ENCODE measurements at places on chromosomes 2 and 18.

- peak; percentile 50 for DNase-seq
Observed at GRCh38 chr2:38301340-38301968, 75.6 kb downstream of the ATL2 start.

GRCh38 chr18:37495354-37495753, 70.2 kb downstream of the CELF4 start:
- no peak for DNase-seq

DNA sequence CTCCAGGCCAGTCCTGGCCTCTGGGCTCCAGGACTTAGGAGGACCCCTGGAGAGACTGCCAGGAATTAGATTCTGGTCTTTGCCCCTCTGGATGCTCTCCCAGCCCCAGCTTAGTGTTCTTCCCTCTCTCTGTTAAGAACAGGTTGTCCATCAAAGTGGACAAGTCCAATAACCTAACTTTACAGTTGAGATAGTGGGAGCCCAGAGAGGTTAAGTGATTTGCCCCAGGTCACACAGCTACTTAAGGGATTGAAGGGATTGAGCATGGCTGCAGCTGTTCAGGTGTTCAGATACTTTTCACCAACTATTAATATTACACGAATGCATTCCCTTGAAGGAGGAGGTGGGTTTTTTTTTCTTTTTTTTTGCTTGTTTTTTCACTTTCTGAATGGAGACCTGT, 57.6 kb downstream of the EDAR start:
- no peak for DNase-seq

DNA sequence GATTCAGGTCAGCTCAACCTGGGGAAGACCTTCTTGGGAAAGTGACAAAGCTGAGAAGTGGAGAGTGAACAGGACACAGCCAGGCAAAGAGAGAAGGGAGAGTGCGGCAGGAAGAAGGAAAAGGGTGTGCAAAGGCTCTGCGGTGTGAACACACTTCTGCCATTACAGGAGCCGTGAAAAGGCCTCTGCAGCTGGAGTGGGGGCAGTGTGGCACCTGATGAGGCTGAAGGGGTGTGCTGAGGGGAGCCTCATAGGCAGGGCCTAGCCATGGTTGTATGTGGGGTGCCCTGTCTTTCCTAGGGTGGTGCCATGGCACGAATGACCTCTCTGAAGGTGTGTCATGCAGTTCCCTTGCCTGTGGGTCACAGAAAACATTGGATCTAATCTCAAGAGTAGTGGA, 347.6 kb downstream of the CYRIA start:
- DNase-seq = no peak

- DNase-seq = no peak
Observed at GRCh38 chr2:238847841-238848690, at the start of gene TWIST2. Gene TWIST2 (plus strand): TSS chr2:238848085. CDS start chr2:238848216, 131 bp downstream.

DNA sequence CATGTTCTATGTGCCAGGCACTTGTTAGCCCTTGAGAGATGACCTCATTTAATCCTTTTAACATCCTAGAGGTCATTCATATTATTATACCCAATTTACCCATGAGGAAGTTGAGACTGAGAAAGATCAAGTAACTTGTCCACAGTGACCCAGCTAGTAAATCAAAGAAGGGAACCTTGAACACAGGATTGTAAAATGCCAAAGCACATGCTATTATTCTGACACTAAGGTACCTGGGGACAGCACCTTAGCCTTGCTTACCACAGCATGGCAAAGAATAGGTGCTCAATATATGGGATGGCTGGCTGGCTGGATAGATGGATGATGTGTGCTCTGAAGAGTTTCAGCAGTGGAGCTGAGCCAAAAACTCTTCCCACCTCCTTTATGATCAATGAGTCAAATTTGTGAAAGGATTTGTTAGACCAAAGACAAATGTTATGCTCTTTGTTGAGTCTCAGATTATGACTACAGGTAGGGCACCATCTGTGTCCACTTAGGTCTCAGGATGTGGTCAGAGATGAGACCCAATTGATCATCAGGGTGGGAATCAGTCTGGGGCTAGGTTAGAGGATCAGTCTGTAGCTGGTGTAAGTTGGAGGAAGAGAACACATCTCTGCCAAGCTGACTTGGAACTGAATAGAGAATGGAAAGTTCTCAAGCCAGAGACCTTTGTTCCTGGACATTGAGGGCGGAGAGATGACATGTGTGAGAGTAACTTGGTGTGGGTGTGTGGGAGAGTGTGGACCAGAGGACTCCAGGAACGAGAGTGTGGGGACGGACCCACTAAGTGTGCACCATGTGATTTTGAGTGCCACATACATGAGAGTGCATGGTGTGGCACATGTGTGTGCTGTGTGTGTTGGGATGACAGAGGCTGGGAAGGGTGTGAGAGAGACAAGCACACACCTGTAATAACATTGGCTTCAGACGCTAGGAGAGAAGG, 16.3 kb upstream of the PKDCC start:
- DNase-seq = no peak

GRCh38 chr2:10151462-10151861, 28.9 kb downstream of the RRM2 start:
- DNase-seq = no peak

DNA sequence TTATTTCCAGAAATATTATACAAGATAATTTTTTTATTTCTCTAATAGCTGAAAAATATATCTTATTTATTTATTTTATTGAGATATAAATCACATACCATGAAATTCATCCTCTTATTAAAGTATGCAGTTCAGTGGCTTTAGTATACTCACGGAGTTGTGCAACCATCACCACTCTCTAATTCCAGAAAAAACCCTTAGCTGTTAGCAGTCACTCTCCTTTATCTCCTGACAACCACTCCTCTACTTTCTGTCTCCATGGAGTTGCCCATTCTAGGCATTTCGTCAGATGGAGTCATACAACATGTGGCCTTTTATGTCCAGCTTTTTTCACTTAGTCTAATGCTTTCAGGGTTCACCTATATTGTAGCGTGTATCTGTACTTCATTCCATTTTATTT, 66.5 kb downstream of the TCF7L1 start:
- no peak for DNase-seq

GRCh38 chr2:73203055-73203681, 794 bp downstream of the NOTO start:
- DNase-seq = no peak

- DNase-seq = no peak
Observed at GRCh38 chr2:149296031-149296430, 34.4 kb upstream of the LYPD6 start.

GRCh38 chr18:22026889-22027288, 142.5 kb upstream of the GATA6 start:
- no peak for DNase-seq

DNA sequence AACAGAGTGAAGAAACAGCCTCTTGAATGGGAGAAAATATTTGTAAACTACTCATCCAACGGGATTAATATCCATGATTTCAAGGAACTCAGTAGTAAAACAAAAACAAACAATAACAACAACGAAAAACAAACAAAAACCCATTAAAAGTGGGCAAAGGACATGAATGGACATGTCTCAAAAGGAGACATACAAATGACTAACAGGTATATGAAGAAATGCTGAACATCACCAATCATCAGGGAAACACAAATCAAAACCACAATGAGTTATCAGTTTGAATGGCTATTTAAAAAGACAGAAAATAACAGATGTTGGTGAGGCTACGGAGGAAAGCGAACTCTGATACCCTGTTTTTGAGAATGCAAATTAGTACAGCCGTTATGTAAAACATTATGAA, 224.8 kb upstream of the NRXN1 start:
- DNase-seq = no peak

GRCh38 chr2:84631047-84631446, 114.7 kb downstream of the DNAH6 start:
- DNase-seq = no peak

DNA sequence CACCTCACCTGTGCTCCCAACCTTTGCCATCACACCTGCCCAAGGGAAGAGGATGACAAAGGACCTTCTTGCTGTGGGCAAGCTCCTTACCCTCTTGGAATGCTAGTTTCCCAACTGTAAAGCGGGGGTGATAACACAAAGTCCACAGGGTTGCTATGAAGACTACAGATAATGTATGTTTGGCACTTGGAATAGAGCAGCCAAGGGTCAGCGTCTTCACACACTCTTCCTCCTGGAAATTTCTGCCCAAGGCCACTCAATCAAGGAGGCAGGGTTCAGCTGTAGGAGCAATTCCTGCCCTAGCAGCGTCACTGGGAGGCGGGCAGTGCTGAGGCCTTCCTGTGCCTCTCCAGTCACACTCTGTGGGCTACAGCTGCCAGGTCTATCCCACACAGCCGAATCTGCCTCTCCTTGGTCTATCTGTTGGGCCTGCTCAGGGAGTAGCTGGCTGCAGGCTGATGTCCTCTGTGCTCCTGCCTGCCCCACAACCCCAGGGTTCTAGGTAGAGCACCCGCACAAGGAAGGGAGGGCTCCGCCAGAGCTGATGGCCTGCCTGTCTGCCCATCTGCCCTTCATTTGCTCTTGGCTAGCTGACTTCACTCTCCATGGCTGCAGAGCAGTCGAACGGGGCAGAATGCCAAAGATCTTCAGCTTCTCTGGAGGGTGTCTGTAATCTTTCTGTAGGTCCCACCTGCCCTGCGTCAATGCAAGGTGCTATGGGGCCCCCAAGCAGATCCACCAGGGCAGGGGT, 91.9 kb downstream of the MRO start:
- no peak for DNase-seq

GRCh38 chr2:64697297-64698176, 43.8 kb upstream of the SERTAD2 start:
- no peak for DNase-seq

DNA sequence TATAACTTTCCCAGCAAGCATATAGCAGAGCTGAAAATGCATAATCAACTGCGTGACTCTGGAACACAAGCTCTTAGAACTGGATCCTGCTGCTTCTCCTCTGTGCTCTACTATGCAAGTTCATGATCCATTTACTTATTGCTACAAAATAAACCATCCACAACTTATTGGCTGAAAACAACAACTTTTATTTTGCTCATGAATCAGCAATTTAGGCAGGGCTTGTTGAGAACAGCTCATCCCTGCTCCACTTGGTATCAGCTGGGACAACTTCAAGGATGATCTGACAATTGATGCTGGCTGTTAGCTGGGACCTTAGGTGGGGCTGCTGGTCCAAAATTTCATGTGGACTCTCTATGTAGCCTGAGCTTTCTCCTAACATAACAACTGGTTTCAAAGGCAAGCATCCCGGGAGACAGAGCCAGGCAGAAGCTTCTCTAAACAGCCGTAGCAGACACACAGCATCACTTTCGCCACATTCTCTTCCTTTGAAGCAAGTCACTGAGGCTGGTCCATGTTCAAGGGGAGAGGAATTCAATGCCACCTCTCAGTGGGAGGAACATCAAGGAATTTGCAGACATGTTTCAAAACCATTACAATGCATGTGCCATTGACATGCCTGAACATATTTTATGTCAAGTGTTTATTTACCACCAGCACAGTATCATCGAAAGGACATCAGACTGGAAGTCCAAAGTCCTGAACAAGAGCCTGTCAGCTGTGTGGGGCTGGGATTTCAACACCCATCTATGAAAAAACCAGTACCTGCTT, 153.1 kb upstream of the PKDCC start:
- DNase-seq = no peak

GRCh38 chr2:10977621-10978020, 65.9 kb downstream of the KCNF1 start:
- peak; percentile 70 for DNase-seq

GRCh38 chr18:75132931-75133525, 75.9 kb downstream of the PTGR3 start:
- DNase-seq = peak; percentile 3

GRCh38 chr18:32548688-32549087, 78.0 kb upstream of the GAREM1 start:
- DNase-seq = no peak

GRCh38 chr2:192500550-192501200, 305.9 kb upstream of the TMEFF2 start:
- DNase-seq = peak; percentile 58

- no peak for DNase-seq
Observed at GRCh38 chr2:18467749-18468360, 92.6 kb downstream of the RDH14 start.

DNA sequence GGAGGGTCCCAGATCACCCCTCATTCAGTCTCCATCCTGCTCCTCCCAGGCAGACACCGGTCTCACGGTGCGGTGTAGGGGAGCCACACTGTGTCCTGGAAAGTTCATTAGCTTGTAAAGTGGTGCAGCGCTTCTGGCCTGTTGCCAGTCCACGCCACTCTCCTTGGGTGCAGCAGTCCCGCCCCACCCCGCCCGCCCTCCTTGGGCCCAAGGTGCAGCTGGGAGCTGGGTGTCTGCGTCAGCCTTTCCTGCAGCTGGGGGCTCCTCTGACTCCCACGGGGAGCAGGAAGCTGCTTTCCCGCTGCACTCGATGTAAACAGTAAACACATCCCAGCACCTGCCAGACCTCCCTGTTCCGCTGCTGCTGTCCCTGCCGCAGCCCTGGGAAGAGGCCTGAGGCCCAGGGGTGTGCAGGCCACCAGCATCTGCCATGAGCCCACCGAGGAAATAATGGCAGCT, 53.8 kb upstream of the ASB18 start:
- no peak for DNase-seq

- DNase-seq = no peak
Observed at GRCh38 chr2:239363946-239364637, 36.7 kb downstream of the HDAC4 start.

DNA sequence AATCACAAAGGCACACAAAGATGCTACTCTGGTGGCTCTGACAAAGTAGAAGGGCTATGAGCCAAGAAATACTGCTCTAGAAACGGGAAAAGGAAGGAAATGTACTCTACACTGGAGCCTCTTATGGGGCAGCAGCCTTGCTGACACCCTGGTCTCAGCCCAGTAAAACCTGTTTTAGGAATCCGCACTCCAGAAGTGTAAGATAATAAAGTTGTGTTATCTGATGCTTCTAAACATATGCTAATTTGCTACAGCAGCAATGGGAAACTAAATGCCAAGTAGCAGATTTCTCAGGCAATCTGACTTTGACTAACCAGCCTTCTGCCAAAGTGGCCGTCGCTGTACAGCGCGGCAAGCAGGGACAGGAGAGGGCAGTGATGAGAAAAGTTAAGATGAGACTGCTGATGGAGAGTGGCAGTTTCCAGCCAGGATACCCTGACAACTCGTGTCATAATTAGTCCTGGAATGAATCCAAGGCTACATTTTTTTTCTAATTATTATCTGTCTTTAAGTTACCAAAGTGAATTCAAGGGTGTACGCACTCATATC, 99.0 kb downstream of the NETO1 start:
- no peak for DNase-seq

DNA sequence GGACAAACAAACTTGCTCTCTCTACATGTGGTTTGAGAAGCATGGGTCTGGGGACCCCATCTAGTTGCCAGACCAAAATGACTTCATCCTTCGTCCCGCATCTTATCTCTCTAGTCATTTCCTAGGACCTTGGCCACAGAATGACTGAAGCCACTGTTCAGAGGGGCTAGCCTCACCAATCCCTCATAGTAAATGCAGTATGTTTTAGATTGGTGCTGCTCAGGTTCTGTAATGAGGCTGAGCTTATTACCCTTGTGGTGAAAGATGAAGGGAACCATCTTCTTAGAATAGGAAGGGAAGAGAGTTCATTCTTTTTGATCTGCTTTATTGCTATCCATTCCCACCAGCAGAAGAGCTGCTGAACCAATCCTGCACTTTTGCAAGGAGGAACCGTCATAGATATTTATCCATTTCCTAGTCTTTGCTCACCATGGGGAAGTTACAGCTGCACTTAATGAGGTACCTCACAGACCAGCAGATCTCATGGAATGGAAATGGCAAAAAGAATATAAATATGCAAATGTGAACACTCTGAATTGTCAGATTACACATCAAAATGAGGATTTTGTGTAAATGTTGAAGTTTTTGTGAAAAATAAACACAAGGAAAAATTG, 436.7 kb downstream of the LPIN1 start:
- no peak for DNase-seq

Data from head of caudate nucleus (tissue), 42 donors.